ENCODE measurements at places on chromosomes 2 and 18.

DNA sequence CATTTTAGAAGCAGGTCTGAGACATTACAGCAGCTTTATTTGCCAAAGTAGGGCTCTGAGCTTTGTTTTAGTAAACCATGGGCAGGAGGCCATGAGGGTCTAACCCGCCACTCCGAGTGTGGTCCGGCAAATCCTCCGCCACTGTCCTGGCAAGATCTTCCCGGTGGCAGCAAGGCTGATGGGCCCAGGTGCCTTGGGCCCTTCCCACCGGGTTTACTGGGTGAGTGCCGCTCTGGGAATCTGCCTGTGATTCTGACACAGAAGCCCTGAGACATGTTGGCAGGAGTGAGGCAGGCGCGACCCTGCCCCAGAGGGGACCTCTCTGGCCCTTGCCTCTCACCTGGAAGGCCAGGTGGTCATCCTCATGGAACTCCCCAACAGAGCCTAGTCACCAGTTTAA, 29.9 kb downstream of the MTERF4 start:
- no peak for DNase-seq

DNA sequence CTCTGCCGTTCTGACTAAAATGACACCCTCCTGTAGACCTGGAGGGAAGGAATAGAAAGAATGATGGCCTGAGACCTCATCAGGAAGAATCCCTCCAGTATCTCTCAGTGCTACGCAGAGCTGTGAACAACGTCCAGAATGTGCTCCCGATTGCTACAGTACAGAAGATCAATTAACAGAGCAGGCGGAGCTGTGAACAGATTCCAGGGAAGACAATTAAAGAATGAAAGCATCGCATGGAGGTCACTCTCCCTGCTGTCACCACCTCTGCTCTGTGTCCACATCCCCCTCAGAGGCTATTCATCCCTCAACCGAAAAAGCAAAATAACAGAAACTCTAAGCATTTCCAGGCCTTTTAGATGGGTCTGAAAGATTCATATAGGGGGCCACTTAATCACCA, 481.0 kb downstream of the EIPR1 start:
- DNase-seq, result no peak

DNA sequence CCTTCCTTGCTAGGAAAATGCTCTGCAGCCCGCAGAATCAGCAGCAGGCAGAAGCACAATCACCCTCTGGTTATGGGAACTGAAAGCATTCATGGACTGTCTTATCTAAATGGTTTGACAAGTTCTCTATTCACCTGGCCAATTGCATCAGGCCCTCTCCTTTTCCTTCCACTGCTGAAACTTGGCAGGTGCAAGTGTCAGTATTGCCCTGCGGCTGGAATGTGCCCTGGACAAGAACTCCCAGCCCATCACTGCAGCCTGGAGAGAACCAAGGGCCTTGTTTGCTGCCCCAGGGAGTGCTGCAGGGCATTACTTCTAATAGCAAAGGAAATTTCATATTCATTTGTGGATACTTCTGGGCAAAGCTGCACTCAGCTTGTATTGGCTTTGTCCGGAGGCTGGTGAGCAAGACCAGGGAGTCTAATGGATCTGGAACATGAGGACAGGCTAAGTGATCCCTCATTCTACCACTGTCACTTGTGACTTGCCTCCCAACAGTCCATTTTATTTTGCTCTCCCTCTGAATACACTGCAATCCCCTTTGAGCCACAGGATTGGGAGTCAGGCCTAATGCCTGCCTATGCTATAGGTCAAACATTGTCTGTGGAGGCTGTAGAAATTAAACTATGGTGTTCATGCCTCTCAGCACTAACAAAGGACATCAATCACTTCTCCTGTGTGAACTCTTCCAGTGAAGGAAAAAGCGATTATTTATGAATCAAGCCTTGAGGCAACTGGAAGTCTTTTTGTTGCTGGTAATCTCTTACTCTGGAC, 116.9 kb downstream of the LYPD6B start:
- no peak for DNase-seq

DNA sequence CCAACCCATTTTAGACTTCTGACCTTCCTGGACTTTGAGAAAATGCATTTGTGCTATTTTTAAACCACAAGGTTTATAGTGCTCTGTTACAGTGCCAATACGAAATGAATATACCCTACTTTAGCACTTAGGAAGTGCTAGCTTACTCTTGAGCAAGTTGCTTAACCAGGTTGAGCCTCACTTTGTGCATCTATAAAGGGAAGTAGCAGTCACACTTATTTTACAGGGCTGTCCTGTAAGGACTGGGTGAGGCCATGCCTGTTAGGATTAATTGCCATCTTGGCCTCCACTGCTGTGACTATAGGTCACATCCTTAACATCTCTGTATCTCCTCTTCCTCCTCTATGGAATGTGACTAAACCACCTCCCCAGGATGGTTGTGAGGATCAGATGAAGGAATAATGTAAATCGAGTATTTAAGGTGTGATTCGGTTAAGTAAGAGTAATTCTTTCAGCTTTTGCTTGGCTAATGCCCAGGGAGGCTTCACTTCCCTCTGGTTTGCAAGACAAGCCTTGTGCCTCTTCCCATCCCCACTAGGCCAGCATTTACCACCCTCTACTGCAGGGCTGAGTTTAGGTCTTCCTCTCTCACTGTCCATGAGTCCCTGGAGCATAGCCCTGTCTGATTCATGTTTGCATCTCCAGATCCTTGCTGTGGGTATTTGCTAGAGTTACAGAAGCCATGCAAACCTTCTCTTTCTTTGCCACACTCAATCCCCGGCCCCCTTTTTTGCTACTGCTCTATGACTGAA, 341.2 kb downstream of the ZNF521 start:
- DNase-seq, result no peak

- DNase-seq, result no peak
These were observed 5.0 kb downstream of the ACKR3 start for GRCh38 chr2:236574424-236575145.

Data from GM06990 (cell line).